ENCODE measurements at places on chromosomes 2 and 18.

DNA sequence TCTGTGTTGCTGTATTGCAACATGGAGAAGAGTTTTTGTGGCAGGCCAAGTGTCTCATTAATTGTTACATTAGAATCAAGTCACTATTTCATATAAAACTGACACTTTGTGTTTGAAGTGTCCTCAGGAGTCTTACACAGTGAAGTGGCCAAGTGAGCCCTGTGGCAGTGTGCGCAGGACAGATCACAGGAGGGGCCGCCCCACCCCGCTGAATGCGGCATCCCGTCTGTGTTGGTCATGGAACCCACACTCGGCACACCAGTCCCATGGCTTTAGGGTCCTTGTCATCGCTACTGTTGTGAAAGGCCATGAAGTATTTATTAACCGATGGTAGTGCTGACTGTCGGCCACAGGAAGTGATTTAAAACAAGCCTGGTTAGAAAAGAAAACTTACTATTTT lies 144.7 kb upstream of the NFATC1 start:
- no peak for DNase-seq

DNA sequence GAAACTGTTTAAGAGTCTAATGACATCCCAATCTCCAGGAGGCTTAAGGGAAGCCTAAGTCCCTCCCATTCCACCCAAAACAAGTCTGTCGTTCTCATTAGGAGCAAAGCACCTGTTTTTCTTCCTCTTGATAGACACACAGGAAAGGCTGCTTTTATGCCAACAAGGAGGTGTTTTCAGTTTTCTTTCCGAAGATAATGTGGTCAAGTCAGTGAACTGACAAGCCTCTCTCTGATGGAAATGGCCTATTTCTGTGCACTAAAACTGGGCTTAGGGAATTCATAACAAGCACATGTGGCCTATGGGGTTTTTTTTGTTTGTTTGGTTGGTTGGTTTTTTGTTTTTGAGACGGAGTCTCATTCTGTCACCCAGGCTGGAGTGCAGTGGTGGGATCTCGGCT lies 36.2 kb downstream of the FBLN7 start:
- no peak for DNase-seq

DNA sequence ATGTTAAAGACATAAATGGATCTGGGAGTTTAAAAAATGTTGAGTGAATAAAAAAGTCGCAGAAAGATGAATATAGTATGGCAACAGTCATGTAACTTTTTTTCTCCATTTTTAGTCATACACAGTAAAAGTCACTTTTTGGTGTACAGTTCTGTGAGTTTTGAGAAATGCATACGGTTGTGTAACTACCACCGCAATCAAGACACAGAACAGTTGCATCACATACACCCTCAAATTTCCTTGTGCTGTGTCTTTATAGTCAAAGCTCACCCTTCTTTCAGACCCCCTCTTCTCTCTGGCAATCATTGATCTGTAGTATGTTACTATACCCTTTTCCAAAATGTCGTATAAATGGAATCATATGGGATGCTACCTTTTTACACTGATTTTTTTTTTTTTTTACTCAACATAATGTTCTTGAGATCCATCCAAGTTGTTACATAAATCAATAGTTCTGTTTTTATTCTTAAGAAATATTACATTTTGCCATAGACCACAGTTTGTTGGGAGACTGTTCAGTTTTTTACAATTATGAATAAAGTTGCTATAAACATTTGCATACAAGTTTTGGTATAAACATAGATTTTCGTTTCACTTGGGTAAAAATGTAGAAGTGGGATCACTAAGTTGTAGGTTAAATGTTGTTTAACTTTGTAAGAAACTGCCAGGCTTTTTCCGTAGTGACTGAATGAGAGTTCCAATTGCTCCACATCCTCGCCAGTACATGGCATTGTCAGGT lies 35.4 kb upstream of the AGFG1 start:
- DNase-seq: no peak

- DNase-seq: no peak
Measured at GRCh38 chr2:32627441-32627813, 423 bp upstream of the TTC27 start.

DNA sequence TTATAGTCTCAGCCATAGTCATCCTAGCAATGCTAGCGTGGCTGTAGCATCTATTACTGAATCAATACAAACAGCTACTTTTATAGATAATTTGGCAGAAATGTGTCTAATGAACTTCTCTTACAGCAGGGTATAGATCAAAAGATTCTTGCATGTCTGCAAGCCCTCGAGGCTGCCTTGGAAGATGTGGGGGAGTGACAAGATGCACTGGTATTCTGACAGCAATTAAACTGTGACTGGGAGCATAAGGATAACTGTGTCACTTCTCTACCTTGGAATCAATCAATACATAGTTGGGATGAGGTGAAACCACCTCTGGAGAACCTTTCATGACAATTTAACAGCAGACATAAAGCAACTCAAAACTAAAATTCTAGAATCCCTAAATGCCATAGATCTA lies 59.3 kb upstream of the MYO3B start:
- DNase-seq: no peak

DNA sequence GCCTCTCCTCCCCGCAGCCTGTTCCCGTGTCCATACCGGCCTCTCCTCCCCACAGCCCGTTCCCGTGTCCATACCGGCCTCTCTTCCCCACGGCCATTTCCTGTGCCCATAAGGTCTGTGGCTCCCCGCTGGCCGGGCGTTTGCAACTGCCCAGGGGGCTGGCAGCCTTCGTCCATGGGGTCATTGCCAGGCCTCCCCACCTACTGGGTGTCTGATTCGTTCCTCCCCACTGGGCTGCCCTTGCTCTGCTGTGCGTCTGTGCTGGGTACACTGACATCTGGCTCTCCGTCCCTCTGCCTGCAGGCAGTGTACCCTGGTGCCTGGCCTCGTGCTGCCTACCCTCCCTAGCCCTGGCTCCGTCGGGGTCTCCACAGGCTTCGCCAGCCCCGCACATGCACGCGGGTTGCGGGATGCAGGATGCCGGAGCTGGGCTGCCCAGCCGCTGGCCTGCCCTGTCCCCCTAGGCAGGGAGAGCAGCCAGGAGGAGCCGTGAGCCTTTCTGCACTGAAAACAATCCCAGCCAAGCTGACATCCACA lies 67.8 kb downstream of the NFATC1 start:
- no peak for DNase-seq

DNA sequence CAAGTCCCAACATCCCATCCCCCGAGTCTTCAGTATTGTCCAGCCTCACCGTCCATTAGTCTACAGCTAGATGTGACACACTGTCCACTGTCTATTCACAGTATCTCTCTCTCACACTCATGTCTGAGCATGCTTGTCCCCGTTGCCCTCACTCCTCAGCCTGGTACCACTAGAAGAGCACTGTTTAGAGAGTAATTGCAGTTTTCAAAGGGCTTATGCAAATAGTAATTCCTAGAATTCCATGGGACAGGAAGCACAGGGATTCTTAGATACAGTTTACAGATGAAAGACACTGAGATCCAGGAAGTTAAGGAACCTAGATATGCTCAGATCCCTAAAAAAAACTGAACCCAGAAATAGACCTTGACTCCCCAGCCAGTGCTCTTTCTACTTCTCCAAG lies 125.5 kb downstream of the MYO5B start:
- DNase-seq: no peak

GRCh38 chr2:38661306-38661705 lies 4.6 kb upstream of the GALM start:
- DNase-seq: no peak

DNA sequence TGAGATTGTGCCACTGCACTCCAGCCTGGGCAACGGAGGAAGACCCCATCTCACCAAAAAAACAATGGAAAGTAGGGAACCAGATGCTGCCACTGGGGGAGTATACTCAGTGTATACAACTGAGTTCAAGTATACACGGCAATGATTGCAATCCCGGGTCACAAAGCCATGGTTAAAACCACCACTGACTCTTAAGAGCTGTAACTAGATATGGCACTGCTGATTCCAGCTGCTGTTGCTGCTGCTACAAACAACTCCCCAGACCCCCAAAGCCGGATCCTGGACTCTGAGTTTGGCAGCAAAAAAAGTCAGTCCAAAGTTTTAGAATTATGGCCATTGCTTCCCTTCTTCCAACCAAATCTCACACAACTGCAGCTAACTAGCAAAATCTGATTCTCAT lies 43.7 kb upstream of the COX7A2L start:
- no peak for DNase-seq

DNA sequence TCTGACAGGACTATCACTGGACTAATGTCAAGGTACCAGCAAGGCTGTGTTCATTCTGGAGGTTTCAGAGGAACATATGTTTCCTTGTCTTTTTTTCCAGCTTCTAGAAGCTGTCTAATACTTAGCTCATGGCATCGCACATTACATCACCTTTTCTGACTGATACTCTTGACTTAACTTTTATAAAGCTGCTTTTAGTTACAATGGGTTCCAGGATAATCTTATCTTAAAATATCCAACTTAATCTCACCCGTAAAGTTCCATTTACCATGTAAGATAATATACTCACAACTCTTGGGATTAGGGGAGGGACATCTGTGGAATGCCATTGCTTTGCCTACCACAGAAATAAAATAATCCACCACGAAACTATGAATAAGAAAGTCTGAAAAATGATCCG lies 394.2 kb downstream of the CDH19 start:
- DNase-seq: no peak

- no peak for DNase-seq
Measured at GRCh38 chr2:1678609-1679008, 65.7 kb downstream of the PXDN start.

DNA sequence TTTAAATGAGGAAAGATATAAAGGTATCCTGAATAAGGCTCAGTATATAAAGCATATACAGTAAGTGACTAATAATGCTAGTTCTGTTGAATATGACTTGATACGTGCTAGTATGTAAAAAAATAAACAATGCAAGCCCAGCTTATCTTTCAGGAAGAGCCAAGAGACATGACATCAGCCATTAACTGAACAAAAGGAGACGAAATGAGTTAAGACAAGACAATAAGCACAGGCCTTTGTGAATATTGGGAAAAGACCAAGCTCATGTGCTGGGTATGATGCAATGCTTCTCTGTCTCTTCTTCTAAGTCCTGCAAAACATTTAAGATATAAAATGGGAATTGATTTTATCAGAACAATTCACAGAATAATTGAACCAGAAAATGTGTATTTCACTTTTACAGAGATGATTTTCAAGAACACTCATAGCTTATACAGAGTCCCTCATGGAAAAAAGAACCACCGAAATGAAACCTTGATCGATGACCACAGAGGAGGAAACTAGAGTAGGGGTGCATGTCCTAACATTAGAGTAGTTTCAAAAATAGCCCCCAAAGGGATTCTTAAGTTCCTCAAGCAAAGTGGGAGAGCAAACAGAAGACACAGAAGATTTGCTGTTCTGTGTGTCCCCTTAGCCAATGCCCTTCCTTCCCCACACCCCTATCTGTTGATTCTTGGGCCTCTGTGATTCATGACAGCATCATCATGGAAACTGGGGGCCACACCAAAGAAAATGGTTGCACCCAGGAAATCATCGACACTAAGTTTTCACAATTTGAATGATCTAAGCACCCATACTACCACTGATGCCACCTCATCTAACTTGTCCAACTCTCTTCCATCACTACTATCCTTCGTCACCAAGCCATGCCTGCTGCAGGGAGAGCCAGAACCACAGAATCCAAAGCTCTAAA lies 68.0 kb upstream of the CRIM1 start:
- no peak for DNase-seq

DNA sequence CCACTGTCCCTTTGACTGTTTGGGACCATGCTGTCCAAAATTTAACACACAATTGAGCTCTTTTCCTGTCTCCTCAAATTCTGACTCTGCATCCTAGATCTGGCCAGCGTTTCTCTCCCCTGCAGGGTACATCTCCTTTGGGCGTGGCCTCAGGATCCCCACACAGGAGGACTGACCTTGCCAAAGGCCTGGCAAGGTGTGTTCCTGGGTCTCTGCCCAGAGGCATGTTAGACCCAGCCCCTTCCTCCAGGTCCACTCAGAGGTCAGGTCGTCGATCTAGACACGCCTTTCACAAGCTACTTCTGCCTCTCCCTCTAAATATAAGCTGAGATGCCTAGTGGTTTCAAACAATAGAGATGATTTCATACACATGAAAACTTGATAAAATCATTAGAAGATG lies 45.4 kb upstream of the SMIM21 start:
- no peak for DNase-seq

- DNase-seq: no peak
Measured at GRCh38 chr2:147487286-147487977, 357.4 kb upstream of the ACVR2A start.

GRCh38 chr2:229489016-229489415 lies 217.9 kb upstream of the PID1 start:
- no peak for DNase-seq

- DNase-seq: no peak
Measured at GRCh38 chr2:170030040-170030439, 147.9 kb upstream of the MYO3B start.

DNA sequence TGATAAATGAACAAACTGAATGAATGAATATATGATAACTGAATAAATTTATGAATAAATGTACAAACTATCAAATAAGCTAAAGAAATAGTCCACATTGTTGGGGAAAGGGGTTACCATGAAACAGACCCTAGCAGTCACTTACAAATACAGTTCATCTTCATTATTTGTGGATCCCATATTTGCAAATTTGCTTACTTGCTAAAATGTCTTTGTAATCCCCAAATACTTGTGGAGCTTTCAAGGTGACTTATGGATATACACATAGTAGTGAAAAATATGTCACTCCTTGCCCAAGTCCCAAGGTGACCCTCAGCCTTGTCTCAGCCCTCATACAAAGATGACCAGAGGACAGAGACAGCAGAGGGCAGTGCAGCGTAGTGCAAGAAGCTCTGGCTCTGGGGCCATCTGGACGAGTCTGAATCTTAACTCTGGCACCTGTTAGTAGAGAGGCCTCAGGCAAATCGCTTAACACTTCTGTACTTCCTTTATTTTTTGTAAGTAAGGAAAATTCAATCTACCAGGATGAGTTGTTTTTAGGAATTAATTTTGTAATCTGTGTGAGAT lies 3.1 kb downstream of the PAIP2B start:
- DNase-seq: no peak

DNA sequence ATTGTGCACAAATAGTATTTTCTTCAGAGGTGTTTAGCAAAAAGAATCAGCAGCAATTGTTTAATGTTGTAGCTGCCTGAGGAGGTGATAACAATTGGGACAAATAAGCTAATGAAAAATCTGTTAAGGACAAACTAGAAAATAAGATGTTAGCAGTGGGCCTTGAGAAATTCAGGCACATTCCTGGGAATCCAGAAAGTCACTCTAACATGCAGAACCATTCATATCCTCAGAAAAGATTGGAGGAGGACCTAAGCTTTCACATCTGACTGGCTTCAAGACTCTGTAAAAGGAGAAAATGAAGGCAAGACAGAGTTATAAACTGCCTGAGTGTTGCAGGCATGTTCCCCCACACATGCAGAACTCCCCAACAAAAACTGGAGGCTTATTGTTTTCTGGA lies 353.5 kb upstream of the RGPD4 start:
- DNase-seq: no peak

DNA sequence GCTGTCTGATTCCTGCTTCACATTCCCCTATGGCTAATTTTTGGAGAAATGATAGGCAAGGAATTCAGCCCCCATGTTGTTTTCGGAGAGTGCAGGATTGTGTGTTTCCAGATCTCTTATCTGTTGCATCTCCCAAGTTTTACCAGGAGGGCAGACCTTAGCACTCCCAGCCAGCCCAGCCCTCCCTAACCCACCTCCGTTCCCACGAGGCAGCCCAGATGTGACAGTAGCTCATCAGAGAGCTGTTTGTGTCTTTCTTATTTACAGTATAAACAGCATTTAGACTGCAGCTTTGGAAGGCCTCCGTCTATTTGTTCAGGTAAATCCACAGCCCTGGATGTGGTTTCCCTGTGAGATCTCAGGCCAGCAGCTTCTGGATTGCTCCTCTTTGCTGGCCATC lies 91.6 kb downstream of the THNSL2 start:
- no peak for DNase-seq

GRCh38 chr2:54065411-54065810 lies 50.0 kb upstream of the ACYP2 start:
- no peak for DNase-seq

All from bone marrow (tissue), 2 donors.